GM23338 (cell line): ENCODE measurements at places on chromosomes 13 and 19. TPM values are rescaled to one million over a fixed set of nuclear protein-coding genes. Genes with fewer than 3 reads are reported as not detected.

LRRC63 gene
- polyA plus RNA-seq = not detected in 2 replicates

UHRF1 gene
- 20.3 and 24.5 TPM in 2 replicates for polyA plus RNA-seq

MISP3 gene
- polyA plus RNA-seq = 2.4 and 2.7 TPM in 2 replicates

KLK7 gene
- polyA plus RNA-seq = 1.1 and 1.5 TPM in 2 replicates

FSTL3 gene
- polyA plus RNA-seq = 2.9 and 3.1 TPM in 2 replicates
